ENCODE measurements at places on chromosomes 2 and 18.

GRCh38 chr2:145360129-145360790 is 840.3 kb upstream of the ZEB2 start:
- DNase-seq, result no peak

- no peak for DNase-seq
These were observed 4.2 kb upstream of the SIX2 start for GRCh38 chr2:45013229-45014015.

DNA sequence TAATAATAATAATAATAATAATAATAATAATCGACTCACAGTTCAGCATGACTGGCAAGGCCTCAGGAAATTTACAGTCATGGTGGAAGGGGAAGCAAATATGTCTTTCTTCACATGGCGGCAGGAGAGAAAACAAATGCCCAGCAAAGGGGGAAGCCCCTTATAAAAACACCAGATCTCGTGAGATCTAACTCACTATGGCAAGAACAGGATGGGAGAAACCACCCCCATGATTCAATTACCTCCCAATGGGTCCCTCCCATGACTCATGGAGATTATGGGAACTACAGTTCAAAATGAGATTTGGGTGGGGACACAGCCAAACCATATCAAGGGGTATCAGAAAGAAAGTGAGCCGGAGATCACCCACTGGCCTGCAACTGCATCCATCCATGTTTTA is 40.5 kb upstream of the PAPOLG start:
- DNase-seq, result no peak

DNA sequence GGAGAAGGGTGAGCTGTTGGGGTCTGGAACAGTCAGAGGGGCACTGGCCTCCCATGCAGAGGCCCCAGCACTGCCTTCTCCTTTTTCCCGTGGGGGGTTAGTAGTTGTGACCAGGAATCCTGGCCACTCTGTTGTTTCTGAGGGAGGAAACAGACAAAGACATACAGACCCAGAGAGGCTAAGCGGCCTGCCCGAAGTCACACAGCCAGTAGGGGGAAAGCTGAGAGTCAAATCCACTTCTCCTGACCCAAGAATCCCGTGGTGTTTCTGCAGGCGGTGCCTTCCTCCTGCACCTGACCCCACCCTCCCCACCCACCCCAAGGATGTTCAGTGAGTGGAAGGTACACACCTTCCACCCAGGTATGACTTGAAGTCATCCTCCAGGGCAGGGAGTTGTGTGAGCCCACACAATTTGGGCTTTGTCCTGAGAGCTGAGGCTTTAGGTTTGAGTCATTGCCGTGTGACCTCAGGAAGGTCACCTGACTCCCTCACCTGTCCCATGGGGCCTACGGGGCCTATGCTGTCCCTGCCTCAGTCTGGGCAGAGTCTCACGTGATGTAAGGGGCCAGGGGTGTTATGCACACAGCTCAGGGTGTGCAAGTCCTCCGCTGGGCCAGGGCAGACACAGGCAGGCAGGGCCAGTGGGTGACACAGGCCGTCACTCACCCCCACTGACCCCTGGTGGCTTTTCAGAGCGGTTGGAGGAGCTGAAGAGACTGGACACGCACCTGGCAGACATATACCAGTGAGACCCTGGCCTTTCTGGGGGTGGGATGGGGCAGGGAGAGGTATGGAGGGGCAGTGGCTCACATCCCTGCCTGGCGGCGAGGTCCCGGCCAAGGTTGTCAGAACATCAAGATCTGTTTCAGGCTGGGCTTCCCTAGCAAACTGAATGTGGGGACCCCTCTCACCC is 5.0 kb downstream of the NT5DC4 start:
- DNase-seq, result no peak

DNA sequence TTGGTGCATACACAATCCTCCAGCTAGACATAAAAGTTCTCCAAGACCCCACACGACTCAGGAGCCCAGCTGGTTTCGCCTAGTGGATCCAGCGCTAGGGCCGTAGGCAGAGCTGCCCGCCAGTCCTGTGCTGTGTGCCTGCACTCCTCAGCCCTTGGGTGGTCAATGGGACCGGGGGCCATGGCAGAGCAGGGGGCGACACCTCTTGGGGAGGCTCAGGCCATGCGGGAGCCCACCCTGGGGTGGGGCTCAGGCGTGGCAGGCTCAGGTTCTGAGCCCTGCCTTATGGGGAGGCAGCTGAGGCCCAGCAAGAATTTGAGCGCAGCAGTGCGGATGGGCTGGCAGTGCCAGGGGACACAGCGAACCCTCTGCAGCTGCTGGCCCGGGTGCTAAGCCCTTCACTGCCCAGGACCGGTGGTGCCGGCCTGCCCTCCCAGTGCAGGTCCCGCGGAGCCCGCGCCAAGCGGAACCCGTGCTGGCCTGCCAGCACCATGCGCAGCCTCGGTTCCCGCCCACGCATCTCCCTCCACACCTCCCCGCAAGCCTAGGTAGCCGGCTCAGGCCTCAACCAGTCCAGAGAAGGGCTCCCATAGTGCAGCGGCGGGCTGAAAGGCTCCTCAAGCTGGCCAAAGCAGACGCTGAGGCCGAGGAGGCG is 1566.6 kb upstream of the SLC39A10 start:
- DNase-seq, result no peak
